ENCODE measurements at places on chromosomes 6 and 20.
A peak's percentile ranks its signal among the peaks of the same experiment; 100 is the strongest.

DNA sequence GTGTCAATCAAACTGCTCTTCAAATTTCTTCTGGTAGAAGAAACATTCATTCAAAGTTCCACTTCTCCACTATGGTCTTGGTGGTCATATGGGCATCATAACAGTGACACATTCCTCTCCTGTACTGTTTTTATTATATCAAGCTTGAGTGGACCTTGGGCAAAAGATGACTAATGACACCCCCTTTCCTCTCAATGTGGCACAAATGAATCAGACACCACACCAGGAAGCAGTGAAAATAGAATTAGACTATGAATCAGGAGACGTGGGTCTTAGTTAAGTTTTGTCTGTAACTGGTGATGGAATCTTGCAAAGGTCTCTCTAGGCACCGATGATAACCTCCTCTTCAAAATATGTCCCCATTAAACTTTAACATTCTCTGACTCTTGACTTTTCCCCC, 9.0 kb upstream of the NRSN1 start:
- no peak for DNase-seq

GRCh38 chr6:28978959-28979561, 26.1 kb downstream of the ZNF311 start:
- DNase-seq, result no peak

- no peak for DNase-seq
Measured at GRCh38 chr6:12114055-12114503, 102.0 kb downstream of the HIVEP1 start.

DNA sequence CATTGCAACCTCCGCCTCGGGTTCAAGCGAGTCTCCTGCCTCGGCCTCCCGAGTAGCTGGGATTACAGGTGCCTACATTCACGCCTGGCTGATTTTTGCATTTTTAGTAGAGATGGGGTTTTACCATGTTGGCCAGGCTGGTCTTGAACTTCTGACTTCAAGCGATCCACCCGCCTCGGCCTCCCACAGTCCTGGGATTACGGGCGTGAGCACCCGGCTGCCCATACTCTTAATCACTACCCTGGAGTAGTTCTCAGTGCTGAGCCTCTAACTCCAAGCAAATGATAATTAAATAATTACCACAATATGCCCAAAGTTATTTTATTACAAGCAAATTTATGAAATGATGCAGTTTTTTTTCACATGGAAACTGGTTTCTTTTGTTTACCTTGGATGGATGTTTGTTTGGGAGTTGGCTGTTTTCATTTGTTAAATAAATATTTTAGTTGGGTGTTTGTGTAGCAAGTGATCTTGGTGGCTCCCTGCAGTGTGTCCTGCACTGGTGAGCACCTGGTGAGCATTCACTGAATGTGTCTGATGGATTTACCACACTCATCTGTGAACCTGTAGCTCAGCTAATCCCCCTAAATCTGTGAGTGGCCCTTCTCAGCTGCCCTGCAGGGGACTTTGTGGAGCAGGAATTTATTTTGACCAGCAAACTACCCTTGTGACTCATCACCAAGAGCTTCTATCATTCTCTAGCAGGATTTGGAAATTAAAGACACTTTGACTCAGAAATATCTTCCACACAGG, 36.9 kb downstream of the UTRN start:
- no peak for DNase-seq

DNA sequence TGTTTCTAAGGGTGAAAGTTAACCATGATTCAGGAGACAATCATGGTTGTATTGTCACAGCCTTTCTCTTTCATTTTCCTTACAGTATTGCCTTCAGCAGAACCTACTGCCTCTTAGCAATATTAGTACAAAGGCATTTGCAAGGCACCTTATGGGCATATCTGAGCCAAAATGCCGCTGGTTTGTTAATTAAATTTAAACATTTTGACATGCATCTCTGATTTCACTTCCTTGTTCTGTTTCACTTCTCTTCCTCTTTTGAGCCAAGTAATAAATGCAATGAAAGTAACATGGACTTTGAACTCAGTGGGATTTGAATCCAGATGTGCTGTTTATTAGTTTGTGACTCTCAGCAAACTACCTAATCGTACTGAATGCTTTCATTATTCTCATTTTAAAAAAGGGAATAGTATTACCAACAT, 467.4 kb upstream of the CITED2 start:
- DNase-seq, result no peak

DNA sequence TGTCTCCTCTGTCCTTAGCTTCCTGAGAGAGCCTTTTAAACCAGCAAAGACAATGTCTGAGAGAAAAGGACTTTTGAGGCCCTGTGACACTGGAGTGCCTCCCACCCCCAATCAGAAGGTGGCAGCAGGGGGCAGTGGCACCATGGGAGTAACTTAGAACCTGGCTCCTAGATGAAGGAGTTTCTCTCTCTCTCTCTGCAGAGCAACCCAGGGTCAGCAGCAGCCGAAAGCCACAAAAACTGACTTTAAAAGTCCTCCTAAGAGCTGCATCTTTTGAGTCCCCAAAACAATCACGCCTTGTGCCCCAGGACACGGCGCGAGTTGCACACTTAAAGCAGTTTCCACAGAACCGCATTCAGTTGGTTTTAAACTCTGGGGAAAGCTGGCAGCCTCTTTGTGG, 5.3 kb upstream of the TCP11 start:
- peak; percentile 46 for DNase-seq

GRCh38 chr6:79984261-79984660, 20.2 kb upstream of the TTK start:
- no peak for DNase-seq

GRCh38 chr6:125950293-125950692, 6.3 kb upstream of the HINT3 start:
- DNase-seq, result no peak

- DNase-seq, result no peak
Measured at GRCh38 chr6:83758533-83758932, 49.6 kb upstream of the SNAP91 start.

DNA sequence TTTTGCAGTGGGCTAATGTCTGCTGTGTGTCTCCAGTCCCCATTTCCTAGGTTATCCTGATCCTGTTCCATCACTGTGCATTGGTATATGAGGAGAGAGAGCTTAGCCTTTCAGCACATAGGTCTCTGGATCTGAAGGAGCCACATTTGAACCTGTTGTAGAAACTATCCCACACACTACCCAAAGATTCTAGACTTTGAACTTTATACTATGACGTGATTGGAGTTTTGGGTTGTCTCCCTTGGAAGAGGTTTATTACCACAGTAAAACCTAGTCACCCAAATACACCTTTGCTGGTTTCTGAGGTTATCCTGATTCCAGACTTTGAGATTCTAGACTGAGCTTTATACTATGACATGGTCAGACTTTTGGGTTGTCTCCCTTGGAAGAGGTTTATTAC, 8.0 kb upstream of the OSTM1 start:
- DNase-seq, result no peak

- DNase-seq, result peak; percentile 17
Measured at GRCh38 chr6:84771125-84771755, 6.8 kb upstream of the TBX18 start.

DNA sequence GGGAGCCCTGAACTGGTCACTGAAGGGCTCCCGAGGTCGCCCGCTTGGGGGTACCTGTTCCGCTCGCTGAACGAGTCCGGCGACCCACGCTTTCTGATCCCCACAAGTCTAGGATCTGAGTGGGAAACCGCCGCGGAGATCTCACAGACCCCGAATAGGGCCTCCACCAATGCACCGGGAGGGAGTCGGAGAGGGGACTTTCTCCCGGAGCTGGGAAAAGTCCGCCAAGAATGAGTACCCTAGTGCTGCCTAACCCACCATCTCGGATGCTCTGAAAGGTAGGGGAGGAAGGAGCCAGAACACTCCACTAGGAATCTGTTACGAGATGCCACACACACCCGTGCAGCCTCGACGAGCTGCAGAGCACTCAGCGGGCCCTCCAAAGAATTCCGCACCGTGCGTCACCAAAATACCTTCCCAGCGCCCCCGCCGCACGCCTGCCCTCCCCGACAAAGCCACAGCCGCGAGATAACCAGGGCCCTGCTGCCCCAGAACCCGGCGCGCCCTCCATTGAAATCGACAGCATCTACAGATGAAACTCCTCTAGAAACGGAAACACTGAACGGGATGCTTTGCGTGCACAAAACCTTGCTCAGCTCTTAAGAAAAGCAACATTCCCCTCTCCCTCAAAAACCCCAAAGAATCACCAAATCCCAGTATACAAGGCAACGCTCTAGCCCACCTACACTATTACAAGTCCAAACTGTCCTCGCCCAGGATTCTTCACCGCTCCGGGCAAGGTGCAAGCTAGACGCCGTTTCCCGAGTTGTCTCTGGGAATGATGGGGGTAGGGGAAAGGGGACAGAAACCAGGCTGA, 686 bp downstream of the COL12A1 start:
- DNase-seq, result peak; percentile 71

DNA sequence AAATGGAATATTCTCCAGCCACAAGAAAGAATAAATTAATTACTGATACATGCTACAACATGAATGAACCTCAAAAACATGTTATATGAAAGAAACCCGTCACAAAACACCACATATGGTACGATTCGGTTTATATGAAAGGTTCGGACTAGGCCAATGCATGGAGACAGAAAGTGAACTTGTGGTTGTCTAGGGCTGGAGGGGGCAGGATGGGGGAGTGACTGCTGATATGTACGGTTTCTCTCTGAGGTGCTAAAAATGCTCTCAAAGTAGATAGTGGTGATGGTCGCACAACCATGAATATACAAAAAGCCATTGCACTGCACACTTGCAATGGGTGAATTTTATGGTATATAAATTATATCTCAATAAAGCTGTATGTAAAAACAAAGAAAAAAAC, 18.3 kb downstream of the AGPAT4 start:
- no peak for DNase-seq

GRCh38 chr6:127102299-127102698, 16.2 kb upstream of the RSPO3 start:
- DNase-seq, result no peak

DNA sequence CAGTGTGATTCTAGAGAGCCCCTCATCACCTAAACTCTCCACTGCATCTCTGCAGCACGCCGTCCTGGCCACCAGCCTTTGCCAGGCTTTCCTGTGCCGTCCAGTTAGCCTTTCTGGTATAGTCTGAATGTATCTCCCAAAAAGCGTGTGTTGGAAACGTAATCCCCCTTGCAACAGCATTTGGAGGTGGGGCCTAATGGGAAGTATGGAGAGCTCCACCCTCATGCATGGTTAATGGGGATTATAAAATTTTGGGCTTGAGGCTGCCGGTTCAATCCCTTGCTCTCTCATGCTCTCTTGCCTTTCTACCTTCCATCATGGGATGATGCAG, 53.4 kb downstream of the NEDD9 start:
- DNase-seq, result no peak

GRCh38 chr6:136095986-136096385, 154.1 kb downstream of the MTFR2 start:
- DNase-seq, result no peak

DNA sequence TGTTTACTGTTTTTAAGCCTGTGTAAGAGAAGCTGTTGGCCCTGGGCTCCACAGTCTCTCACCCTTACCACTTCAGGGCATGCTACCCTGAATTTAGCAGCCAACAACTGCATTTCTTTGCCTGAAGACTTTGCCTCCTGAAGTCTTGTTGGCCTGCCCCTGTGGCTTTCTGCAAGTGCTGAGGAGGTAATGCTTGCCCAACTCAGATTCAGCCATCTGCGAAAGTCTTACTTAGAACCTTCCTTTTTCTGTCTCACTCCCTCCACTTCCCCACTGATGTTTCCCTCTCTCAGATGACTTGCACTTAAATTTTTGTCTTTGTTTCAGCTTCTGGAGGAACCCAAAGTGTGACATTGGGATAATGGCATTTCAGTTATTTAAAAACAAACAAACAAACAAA, 11.8 kb upstream of the IBTK start:
- no peak for DNase-seq

GRCh38 chr6:165846123-165846966, 183.3 kb upstream of the PDE10A start:
- peak; percentile 32 for DNase-seq

- DNase-seq, result no peak
Measured at GRCh38 chr6:90922325-90922724, 335.5 kb upstream of the MAP3K7 start.

- DNase-seq, result no peak
Measured at GRCh38 chr20:32132911-32133549, 23.5 kb downstream of the TM9SF4 start.

DNA sequence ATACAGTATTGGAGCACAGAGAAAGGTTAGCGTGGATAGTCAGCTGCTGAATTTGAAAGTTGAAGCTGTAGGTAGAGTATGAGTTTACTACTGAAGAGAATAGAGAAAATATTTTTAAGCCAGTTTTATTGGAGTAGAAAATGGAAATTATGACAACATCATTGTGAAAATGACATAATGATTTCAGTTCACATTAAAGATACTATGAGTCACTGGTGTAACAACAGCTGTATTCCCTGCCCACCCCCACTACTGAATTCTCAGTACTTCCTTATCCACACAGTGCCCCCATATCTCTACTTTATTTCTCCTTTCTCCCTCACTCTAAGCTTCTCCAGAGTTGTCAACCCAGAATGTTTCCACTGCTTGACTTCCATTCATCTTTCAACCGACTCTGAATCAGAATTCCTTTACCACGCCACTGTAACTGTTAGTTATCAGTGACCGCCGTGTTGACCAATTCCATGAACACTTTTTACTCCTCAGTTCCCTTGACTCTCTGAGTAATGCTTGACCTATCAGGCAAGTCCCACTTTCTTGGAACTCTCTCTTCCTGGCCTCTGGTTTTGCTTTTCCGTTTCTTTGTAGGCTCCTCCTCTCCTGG, 139.6 kb downstream of the AIG1 start:
- no peak for DNase-seq

GRCh38 chr6:11043961-11044711, at the start of gene ELOVL2:
Gene ELOVL2 (minus strand): TSS chr6:11044305. CDS start chr6:11044230, 75 bp downstream.
- peak; percentile 77 for DNase-seq
